ENCODE measurements at places on chromosomes 3 and 15. TPM values are rescaled to one million over a fixed set of nuclear protein-coding genes. Genes with fewer than 3 reads are reported as not detected.
A peak's percentile ranks its signal among the peaks of the same experiment; 100 is the strongest.

TRPM1 gene
- total RNA-seq: not detected

DNA sequence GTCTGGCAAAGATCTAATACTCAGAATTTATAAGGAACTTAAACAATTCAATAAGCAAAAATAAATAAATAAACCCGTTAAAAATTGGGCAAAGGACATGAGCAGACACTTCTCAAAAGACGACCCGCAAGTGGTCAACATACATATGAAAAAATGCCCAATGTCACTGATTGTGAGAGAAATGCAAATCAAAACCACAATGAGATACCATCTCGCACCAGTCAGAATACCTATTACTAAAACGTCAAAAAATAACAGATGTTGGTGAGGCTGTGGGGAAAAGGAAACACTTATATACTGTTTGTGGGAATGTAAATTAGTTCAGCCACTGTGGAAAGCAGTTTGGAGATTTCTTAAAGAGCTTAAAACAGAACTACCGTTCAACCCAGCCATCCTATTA, 188.0 kb upstream of the MRPL3 start:
- no peak for DNase-seq

DNA sequence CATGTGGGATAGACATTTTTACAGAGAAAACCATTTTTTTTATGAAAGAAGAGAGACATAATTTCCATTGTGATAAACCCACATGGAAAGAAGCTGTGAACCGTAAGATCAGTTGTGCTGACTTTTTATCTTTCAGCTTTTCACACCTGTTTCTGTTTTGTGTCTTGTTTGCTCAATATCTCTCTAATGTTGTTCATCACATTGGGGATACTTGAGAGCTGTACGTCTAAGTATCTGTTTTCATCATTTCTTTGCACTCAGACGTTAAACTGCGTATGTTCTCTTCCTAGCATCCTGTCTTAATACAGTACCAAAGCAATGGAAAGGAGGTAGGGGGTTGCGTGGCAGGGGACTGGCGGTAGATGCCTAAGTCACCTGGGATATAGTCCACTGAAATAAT, 449.0 kb downstream of the NAALADL2 start:
- DNase-seq: no peak

DNA sequence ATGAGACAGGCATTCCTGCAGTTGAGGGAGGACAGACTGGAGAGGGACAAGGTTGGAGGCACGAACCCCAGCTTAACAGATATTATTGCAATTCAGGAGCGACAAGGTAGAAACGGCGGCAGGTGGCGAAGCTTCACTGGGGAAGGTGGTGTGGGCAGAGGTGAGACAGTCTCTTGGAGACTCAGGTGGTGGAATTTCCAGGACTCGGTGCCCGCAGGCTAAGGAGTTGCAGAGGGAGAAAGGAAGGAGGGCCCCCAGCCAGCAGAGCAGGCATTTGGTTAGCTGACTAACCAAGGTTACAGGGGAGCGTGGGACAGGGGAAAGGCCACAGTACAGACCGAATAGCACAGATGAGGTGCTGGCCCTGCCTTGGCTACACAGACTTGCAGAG, 3.0 kb downstream of the FAM174B start:
- DNase-seq: no peak

GRCh38 chr3:60298141-60298540, 953.1 kb downstream of the FHIT start:
- no peak for DNase-seq

EAF2 gene
- 2.6 TPM for total RNA-seq

PLSCR2 gene
- not detected for total RNA-seq

GRCh38 chr3:149058602-149059001, 27.7 kb downstream of the HLTF start:
- no peak for DNase-seq

BTLA gene
- not detected for total RNA-seq

DNA sequence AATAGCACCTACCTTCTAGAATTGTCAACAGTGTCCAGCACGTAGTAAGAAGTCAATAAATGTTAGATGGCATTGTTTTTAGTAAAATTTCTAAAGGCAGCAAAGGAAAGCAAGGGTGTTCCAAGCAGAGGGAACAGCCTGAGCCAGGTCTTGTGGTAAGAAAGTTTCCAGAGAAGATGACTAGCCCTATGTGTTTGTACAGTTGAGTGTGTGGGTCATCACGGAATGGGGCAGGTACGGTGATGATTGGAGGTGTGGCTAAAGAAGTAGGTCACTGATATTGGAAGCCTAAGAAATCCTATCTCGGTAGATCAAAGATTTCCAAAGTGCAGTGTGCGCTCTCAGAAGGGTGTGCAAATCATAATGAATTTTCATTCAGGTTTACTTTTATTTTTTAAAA, 94.2 kb upstream of the BCL6 start:
- DNase-seq: no peak

KCNMB2 gene
- total RNA-seq: 2.6 TPM

DHX36 gene
- 26.0 TPM for total RNA-seq

- no peak for DNase-seq
Measured at GRCh38 chr3:98733812-98734281, 29.3 kb upstream of the ST3GAL6 start.

DNA sequence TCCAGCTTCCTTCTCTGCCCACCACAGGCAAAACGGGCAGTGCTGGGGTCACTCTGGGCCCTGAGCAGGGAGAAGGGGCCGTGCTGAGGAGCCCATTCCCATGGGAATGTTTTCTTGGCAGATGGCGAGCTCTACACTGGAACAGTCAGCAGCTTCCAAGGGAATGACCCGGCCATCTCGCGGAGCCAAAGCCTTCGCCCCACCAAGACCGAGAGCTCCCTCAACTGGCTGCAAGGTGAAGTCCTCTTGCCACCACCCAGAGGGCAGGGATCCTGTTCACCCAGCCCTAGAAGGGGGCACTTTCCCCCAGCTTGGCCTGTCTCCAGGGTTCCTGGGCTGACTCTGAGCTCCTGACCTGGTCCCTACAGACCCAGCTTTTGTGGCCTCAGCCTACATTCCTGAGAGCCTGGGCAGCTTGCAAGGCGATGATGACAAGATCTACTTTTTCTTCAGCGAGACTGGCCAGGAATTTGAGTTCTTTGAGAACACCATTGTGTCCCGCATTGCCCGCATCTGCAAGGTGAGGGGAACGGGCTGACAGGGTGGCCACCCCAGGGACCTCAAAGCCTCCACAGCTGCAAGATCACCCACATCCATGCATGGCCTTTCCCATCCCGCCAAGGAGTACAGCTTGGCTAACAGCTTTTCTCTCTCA, 12.4 kb downstream of the CIB1 start:
- peak; percentile 85 for DNase-seq

DNA sequence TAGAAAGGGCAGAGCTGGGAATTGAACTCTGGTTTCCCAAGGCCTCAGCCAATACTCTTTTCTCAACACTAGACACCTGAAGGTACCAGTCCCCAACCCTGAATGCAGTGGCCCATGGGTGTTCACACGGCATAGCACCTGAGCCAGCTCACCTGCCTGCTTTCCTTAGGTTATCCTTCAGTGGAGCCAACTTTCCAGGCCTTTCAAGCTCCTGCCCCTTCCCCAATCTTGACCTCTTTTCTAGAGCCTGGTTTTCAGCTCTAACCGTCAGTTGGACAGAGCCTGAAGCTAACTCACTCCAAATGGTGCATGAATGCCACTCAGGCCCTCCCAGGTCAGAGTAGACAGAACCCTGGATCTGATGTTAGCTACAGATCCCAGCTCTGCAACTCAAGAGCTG, 66.1 kb upstream of the ITGA11 start:
- DNase-seq: no peak

- DNase-seq: no peak
Measured at GRCh38 chr15:39581242-39581792, 438 bp downstream of the THBS1 start.

DNA sequence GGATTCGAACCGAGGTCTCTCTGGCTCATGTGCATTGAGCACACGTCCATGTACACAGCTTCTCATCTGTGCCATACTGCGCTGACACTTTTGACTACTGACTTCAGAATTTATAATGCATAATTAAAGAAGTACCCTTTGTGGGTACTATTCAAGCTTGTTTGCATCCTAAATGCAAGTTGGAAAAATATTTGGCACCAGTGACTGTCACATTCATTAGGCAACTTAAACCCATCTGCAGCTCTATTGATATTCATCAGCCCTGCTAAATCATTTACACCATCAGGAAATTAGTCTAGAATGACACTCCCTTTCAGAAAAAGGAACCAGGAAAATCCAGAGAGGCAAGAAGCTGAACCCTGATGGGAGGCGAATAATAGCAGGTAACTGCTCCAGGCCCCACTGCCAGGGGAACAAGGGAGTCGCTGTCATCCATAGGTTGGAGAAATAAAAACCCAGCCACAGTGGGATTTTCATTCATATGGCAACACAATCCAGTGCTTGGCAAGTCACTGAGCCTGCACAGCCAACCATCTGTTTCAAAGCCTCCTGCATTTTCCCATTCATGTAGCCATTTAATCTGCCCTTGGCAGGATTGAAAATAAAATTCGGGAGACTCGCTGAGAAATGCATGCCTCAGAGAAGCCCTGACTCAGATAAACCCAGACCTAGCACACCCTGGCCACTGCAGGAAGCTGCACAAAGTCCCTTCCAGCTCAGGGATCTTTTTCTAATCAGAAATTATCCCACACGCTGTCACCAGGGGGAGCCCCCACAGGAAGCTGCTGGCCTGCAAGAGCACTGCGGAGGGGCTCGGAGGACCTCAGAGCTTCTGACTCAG, 103.0 kb upstream of the VEPH1 start:
- DNase-seq: peak; percentile 70

- peak; percentile 42 for DNase-seq
Measured at GRCh38 chr3:159654183-159655134, 334.2 kb upstream of the IL12A start.

GOLGA8J gene
- total RNA-seq: not detected

- DNase-seq: no peak
Measured at GRCh38 chr15:88613074-88613944, 7.8 kb upstream of the AEN start.

DNA sequence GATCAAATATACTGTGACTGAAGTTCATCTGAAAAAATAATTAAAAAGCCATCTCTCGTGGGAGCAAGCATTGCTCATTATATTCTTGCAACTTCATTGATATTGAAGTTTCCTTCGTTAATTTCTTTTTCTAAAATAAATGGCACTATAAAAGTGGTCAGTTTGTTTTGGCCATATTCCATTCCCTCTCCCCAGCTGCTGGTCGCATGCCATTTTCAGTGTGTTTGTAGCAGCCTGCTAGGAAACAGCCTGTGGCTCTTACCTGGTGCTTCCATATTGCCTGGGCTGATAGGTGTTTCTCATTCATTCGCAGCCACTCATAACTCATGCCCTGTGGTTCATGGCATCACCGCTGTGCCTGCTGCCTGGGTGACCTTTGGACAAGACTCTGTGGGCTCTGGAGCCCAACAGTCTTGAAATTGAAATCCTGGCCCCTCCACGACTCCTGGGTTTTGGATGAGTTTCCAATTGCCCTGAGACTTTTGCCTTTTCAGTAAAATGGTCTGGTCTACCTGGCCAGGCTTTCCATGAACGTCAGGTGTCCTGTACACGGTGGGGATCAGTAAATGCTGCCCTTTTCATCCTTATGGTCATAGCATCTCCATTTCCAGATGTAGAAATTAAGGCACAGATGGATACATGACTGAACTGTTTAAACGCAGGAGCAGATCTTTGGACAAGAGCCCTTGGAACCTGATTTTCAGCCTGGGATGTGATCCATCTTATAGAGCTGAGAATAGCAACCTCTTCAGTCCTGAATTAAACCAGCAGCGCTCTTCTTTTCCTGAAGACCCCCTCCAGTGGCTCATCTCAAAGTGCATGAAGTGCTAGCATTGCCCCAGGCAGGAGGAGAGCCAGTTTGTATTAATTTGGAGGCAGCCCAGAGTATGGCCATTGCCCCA, 69.4 kb downstream of the SLCO3A1 start:
- DNase-seq: no peak

TTC14 gene
- 12.3 TPM for total RNA-seq

CEP19 gene
- 0.91 TPM for total RNA-seq

TMEM108 gene
- 1.5 TPM for total RNA-seq

GRCh38 chr3:51680196-51680595, 9.1 kb downstream of the TEX264 start:
- DNase-seq: no peak

- no peak for DNase-seq
Measured at GRCh38 chr15:100759106-100759505, 120.5 kb upstream of the ALDH1A3 start.

TTBK2 gene
- 22.4 TPM for total RNA-seq

MED12L gene
- 0.67 TPM for total RNA-seq

KCNAB1 gene
- total RNA-seq: 3.0 TPM

TEX55 gene
- total RNA-seq: not detected

CPNE4 gene
- total RNA-seq: 52.3 TPM

- no peak for DNase-seq
Measured at GRCh38 chr3:50876947-50877346, 202.2 kb downstream of the DOCK3 start.

GRCh38 chr3:188183452-188183851, 29.5 kb downstream of the LPP start:
- no peak for DNase-seq

- DNase-seq: no peak
Measured at GRCh38 chr3:9043063-9043462, 79.8 kb upstream of the RAD18 start.

DNA sequence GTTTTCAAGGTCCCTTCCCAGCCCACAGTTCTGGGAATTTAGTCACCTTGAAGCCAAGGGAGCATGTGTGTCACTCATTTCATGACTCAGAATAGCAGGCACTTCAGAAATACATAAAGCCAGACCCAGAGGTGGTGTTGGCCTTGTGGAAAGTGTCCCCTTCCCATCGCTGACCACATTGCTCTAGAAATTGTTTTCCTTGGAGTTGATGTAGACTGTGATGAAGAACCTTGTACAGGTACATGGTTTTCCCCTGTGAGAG, 158.8 kb downstream of the SLCO3A1 start:
- DNase-seq: no peak

DNA sequence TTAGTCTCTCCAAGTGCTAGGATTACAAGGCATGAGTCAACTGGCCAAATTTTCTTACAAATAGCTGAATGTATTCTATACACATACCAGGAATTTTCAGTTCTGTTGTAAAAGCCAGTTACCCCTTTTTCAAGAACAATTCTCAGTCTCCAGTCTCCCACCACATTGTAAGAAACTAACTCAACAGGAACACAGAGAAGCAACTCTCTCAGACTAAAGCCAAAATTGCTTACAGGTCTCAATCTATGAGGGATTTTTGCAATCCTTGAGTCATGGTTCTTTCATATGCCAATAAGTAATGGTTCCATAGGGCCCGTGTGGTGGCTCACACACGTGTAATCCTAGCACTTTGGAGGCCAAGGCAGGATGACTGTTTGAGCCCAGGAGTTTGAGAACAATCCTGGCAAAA, 8.5 kb downstream of the IP6K2 start:
- no peak for DNase-seq

DNA sequence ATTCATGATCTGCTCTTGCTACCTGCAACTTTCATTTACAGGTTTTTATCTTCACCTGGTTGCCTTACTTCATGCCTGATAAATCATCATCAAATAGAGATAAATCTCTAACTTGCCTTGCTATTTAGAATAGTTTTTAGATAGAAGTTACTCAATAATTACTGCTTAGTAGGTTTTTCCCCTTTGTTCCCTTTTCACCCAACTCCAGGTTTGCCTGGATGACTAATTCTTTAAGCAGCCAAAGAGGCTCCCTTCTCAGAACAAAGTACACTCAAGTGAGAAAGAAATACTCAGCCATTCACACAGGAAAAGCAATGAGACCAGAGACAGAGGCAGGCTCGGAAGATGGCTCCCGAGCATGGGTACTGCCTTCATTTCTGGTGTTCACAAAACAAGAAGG, 268.1 kb upstream of the CRBN start:
- DNase-seq: no peak

NR1I2 gene
- total RNA-seq: 0.11 TPM

POC1A gene
- total RNA-seq: 1.5 TPM

GRCh38 chr15:98369081-98369716, 279.1 kb upstream of the IGF1R start:
- no peak for DNase-seq

All from Right ventricle myocardium superior (tissue), 1 donor.